ENCODE measurements at places on chromosomes 2 and 18.

- DNase-seq: no peak
These were observed 426.2 kb downstream of the ERBB4 start for GRCh38 chr2:212112401-212112800.

DNA sequence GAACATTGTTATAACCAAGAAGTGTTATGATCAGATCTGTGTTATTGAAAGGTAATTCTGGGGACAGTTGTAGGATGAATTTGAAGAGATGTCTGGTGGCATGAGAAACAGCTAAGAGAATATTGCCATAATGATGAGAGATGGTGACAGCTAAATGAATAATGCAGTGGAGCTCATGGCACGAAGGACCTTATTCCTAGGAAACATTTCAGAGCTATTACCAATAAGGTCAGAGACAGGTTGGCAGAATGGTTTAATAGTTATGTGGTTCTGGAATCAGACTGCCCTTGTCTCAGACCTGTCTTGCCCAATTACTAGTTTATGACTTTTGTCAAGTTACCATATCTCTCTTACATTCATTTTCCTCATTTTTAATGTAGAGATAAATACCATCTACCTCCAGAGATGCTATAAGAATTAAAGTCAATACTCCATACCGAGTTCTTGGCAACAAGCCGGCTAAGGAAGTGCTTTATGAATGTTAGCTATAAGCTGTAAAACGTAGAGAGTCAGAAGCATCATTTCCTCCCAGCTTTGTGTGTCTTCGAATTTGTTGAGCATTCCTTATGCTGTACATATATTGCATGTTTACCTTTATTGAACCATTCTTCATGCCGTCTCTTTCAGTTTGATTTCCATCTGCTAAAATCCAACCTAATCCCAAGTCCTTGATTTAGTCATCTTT, 73.6 kb upstream of the COL5A2 start:
- no peak for DNase-seq

DNA sequence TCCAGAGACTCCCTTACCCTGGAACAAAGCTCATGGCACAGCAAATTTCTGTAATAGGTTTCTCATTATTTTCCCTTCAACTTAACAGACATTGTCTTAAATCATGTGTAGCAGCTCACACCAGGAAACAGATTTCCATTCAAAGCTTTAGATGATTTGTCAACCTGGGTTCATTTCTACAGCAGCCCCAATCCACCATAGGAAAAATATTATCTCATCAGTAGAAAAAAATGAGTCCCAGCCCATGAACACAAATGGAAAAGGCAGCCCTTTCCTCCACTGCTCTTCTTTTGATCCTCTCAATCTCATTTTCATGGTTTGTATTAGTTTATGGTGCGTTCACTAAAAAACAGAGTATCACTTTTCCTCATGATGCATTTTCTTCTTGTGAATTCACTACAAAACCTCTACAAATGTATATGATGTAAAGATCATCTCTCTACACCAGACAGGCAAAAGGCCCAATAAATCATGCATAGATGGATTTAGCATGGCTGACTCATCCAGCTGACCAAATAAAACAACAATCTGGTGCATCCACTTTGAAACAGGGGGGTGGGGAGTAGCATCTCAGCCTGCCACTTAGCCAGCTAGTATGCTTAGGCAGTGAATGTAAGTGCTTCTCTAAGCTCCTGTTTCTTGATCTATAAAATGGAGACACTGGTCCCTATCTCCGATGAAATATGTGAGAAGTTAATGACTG, 78.6 kb downstream of the SATB2 start:
- DNase-seq: peak; percentile 45

DNA sequence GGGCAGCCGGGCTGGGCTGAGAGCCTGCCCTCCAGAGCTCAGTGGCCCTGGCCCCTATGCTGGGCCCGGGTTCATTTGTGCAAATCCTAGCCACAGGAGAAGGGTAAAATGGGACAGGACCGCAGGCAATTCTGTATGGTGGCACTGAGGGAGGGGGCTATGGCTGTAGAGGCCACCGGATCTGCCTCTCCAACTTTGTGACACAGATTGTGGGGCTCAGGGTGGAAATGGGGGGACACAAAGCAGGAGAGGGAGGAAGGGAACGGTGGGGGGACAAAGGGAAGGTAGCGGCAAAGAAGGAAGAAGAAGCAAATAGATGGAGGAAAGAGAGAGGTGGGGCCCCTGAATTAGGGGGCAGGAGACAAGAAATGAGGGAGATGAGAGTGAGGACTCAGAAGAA, 201.1 kb downstream of the SMAD2 start:
- no peak for DNase-seq

- DNase-seq: no peak
These were observed 7.7 kb upstream of the ARHGEF4 start for GRCh38 chr2:130829015-130829414.

- no peak for DNase-seq
These were observed 5.5 kb downstream of the GCKR start for GRCh38 chr2:27502142-27502541.
